Stimulated activated CD4-positive, alpha-beta T cell treated with anti-CD3 and anti-CD28 coated beads, Interleukin-1b, Interleukin-23, amount 100 ng/mL, for 48 hours (primary cell): ENCODE measurements at places on chromosomes 6 and 20.

- DNase-seq, result no peak
These were observed 84.3 kb upstream of the THBS2 start for GRCh38 chr6:169337886-169338445.

DNA sequence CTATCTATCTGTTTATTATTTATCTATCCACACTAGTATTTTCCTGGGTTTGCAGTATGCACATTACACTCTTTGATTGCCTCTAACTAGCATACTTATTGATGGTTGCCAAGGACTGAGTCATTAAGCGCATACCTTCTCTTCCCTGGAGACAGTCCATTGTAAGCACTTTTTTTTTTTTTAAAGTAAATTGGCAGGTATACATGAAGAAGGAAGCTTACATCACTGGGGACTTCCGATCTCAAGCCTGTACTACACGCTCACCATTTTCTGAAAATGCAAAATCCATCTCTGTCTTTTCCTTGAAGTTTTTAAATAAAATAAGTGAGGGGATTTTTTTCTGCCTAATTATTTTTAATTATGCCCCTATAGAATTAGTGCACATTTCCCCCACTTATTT lies 63.5 kb downstream of the HMGN3 start:
- DNase-seq, result no peak

- no peak for DNase-seq
These were observed 6.7 kb upstream of the PDSS2 start for GRCh38 chr6:107466062-107466461.

DNA sequence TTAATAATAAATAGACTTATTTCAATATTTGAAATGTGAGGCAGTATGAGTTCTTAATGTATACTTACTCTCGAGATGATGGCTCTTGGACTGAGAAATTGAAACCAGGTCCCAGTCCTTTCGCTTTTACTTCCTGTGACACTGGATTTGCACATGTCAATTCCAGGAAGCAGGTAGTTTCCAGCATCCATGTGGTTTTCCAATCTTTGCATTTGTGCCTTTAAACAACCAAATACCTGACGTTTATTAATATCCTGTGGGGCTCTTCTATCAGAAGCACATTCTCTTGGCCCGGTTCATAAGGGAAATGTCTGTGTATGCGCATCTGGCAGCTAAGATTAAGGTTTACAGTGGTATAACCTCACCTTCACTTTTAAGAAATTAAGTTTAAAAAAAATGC lies 13.1 kb downstream of the UTRN start:
- no peak for DNase-seq

DNA sequence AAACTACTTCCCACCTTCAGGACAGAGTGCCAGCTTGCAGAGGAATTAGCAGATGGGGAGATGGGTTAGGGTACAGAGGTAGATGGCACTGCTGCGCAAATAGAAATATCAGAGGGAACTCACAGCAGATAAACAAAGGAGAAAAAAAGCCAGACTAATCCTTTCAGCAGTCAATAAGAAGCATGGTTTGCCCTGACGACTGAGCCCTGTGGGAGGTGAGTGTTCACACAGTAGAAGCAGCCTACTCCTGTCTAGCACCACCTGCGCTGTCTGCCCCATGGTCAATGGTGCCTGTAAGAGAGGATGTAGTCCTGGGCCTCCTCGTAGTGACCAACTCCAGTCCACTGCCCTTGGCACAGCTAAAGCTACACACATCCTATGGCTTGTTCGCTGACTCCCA lies 174.1 kb downstream of the IBTK start:
- DNase-seq, result no peak

DNA sequence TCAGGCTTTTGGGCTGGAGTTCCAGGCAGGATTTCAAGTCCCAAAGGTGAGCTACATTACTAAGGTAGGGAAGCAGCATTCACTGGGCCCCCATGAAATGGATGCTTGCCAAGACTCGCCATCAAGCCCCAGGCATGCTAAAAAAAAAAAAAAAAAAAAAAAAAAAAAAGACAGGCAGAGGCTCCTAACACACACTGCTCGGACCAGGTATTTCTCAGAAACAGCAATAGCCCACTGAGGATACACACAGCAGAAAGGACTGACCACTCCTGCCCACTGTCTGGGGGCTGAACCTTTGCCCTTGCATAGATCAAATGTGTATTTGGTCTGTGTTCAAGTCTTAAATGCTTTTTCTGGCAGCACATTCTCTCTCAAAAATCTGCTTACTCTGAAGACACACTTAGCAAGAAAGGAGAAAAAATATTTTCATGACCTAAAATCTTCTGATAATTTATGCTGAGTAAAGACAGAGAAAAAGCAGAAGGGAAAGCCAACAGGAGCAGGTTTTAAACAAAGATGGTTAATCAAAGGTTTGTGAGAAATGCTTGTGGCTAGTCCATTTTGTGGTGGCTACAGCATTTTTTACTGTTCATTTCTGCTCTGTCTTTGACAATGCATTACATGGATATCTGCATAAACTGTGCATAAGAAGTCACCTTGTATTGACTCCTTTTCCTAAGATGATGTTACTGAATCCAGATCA lies 37.9 kb upstream of the BEND6 start:
- no peak for DNase-seq

DNA sequence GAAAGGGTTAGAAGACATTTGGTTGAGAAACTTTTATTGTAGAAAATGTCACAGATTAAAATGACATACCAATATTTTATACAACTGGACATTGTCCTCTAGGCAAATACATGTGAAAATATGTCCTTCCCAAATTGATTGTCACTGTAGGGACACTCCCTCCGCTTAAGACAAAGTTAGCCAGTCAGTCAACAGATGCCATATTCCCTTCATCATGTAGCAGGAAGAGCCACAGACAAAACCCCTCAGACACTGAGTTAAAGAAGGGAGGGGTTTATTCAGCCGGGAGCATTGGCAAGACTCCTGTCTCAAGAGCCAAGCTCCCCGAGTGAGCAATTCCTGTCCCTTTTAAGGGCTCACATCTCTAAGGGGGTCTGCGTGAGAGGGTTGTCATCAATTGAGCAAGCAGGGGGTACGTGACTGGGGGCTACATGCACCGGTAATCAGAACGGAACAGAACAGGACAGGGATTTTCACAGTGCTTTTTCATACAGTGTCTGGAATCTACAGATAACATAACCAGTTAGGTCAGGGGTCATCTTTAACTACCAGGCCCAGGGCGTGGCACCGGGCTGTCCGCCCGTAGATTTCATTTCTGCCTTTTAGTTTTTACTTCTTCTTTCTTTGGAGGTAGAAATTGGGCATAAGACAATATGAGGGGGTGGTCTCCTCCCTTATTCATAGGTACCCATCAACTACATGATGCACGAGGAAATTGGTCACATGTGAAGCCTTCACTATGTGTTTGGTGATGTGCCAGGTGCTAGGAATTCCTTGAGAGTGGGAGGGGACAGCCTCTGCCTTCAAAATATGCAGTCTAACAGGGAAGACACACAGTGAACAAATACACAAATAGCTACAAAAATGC lies 155.7 kb upstream of the CDYL start:
- no peak for DNase-seq

DNA sequence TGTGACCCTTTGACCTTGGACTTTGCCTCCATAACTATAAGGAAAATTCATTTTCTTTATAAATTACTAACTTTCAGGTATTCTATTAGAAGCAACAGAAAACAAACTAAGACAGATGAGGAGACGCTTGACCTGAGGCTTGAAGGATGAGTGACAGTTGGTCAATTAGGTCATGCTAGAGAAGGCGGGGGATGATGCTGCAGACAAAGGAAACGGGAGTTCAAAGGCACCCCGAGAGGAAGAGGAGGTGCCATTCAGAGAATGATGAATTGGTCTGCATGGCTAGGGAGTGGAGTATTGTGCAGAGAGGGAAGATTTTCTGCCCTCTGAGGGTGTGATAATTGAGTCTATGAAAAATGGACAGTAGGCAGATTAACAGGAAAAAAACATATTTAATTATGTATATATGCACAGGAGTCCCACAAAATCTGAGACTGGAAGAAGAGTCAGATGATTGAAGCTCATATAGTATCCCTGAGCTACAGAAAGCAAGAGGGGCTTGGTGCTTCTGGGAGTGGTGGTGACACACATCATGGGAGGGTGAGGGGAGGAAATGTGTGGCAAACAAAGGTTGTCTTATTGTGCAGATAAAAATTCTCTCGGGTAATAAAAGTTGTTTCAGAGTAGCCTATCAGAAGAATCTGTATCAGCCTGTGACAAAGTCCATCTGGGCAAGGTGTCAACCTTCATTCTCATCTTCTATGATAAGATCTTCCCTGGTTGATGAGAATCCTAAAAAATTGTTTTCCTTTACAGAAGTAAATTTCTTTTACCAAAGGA lies 20.4 kb upstream of the FUCA2 start:
- no peak for DNase-seq

GRCh38 chr20:45893831-45894230 lies 2.7 kb downstream of the CTSA start:
- DNase-seq, result no peak

GRCh38 chr6:126949786-126950185 lies 168.7 kb upstream of the RSPO3 start:
- DNase-seq, result no peak

DNA sequence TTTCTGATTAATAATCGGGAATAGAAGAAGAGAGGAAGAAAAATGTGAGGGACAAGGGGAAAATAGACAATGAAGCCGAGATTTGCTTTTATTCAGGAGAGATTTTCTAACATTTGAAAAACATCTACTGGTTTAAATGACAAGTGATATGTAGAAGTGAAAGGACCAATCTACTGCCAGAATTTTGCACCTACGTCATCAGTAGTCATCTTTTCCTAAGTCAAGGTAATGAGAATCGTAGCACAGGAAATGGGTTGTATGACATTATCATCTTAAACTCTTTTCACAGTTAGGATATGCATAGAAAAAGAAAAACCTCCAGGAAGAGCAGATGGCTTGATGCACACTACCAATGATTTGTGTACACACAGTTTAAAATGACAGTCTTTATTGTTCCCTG lies 45.3 kb upstream of the RAB32 start:
- DNase-seq, result no peak

DNA sequence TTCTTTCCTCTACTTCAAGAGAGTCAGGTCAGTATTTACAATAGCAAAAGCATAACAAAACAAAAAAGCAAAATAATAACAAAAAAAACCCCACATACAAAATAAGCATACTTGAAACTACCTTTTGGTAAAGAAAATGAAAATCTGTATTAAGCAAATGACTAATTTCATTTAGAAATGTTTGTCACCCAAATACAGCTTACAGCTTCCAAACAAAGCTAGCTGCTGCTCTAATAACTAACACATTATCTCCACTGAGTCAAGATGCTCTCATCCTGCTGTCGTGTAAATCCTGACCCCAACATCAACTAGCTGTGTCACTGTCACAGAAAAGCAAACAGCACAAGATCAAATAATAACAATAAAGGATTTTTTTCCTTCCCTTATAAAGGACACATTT lies 21.7 kb downstream of the MAP7 start:
- no peak for DNase-seq

DNA sequence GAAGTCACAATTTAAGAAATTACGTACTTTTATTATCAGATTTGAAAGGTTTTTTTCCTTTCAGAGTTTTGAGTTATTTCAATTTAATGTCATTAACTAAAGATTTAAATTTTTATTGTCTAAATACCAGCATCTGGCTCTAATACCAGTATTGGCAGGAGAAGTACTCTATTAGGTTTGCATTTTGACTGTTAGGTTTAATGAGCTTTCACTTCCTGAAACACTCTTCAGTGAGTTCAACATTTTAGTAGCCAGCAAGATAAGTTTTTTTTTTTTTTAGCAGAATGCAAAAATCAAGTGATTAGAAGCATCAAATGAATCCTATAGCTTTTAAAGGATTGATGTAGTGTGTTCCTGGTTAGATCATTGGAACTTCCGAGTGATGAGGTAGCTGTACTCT lies 34.0 kb upstream of the SCGN start:
- no peak for DNase-seq

DNA sequence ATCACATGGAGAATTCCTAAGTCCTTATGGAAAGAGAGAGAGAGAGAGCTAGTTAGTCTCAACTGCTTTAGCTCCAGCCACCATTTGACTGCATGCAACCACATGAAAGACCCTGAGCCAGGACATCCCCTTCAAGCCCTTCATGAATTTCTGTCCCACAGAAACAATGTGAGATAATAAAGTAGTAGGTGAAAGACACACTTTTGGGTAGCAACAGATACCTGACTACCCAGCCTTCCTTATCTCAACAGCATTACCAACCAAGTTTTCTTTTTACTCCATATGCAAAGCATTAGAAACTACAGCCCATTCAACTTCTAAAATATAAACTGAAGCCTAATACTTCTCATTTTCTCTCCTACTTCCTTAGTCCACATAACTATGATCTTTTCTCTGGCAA lies 23.2 kb upstream of the THEMIS start:
- no peak for DNase-seq

GRCh38 chr6:134979142-134979541 lies 29.2 kb upstream of the ALDH8A1 start:
- peak; percentile 76 for DNase-seq

GRCh38 chr20:46438156-46438750 lies 31.8 kb upstream of the ELMO2 start:
- DNase-seq, result no peak

DNA sequence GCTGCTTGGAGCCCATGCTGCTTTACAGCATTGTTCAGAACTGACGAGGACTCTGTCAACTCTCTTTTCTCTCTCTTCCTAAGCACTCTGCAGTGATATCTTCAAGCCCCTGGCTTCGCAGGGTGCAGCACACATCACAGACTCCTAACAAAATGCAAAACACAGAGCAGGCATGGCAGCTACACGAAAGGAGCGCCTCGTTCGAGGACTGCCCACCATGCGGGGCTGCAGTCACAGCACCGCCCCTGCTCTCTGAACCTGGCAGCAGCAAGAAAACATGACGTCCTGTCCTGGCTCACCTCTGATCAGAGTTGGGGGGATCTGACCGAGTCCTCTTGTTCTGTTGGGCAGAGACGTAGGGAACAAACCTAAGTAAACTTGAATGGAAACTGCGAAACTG lies 281.7 kb downstream of the CDH26 start:
- DNase-seq, result no peak
